ENCODE measurements at places on chromosomes 3 and 15. TPM values are rescaled to one million over a fixed set of nuclear protein-coding genes. Genes with fewer than 3 reads are reported as not detected.

The C3orf49 gene
- not detected for total RNA-seq

The TMEM212 gene
- total RNA-seq, result not detected

The AMT gene
- total RNA-seq, result 0.91 TPM

The ALDH1A2 gene
- under 0.01 TPM for total RNA-seq

Measured in epithelial cell of umbilical artery (primary cell).